ENCODE measurements at places on chromosomes 4 and X. TPM values are rescaled to one million over a fixed set of nuclear protein-coding genes. Genes with fewer than 3 reads are reported as not detected.

GPRASP3 gene
- 5.0 TPM for total RNA-seq

PNMA5 gene
- not detected for total RNA-seq

HTN1 gene
- not detected for total RNA-seq

SLC7A11 gene
- total RNA-seq, result 32.0 TPM

EXOC1L gene
- not detected for total RNA-seq

USP51 gene
- 1.2 TPM for total RNA-seq

SYN1 gene
- total RNA-seq, result 0.28 TPM

JCHAIN gene
- 2.0 TPM for total RNA-seq

SPANXC gene
- total RNA-seq, result not detected

CCDC110 gene
- total RNA-seq, result 2.3 TPM

TRIM60 gene
- total RNA-seq, result not detected

MCF2 gene
- not detected for total RNA-seq

DGAT2L6 gene
- total RNA-seq, result not detected

MAP7D3 gene
- total RNA-seq, result 23.0 TPM

DIPK2B gene
- under 0.01 TPM for total RNA-seq

NAP1L5 gene
- total RNA-seq, result 12.3 TPM

TKTL2 gene
- total RNA-seq, result not detected

ART3 gene
- total RNA-seq, result not detected

PARM1 gene
- total RNA-seq, result 0.38 TPM

XKRX gene
- total RNA-seq, result 0.28 TPM

MYOZ2 gene
- 2.1 TPM for total RNA-seq

IL9R gene
- 0.19 TPM for total RNA-seq

LRCH2 gene
- total RNA-seq, result 5.0 TPM

TAF7L gene
- total RNA-seq, result 0.38 TPM

SCARB2 gene
- total RNA-seq, result 264 TPM

CCSER1 gene
- total RNA-seq, result not detected

HTRA3 gene
- total RNA-seq, result 0.58 TPM

FOXO4 gene
- total RNA-seq, result 6.8 TPM

XAGE1A gene
- not detected for total RNA-seq

CXXC4 gene
- total RNA-seq, result under 0.01 TPM

PRR32 gene
- total RNA-seq, result not detected

PAK3 gene
- total RNA-seq, result 4.0 TPM

PCDH18 gene
- total RNA-seq, result 47.0 TPM

SSX4B gene
- not detected for total RNA-seq

XAGE2 gene
- not detected for total RNA-seq

GPC4 gene
- total RNA-seq, result 0.85 TPM

MAGEC2 gene
- total RNA-seq, result 0.28 TPM

SMIM10 gene
- total RNA-seq, result 5.4 TPM

ITM2A gene
- total RNA-seq, result 0.58 TPM

KIAA1210 gene
- total RNA-seq, result not detected

TMPRSS11D gene
- total RNA-seq, result not detected

GASK1B gene
- 81.7 TPM for total RNA-seq

ADH7 gene
- not detected for total RNA-seq

GUCY1A1 gene
- 0.19 TPM for total RNA-seq
